ENCODE measurements at places on chromosomes 5 and 9.

GRCh38 chr9:93965830-93966577, 10.8 kb upstream of the BARX1 start:
- DNase-seq, result no peak

DNA sequence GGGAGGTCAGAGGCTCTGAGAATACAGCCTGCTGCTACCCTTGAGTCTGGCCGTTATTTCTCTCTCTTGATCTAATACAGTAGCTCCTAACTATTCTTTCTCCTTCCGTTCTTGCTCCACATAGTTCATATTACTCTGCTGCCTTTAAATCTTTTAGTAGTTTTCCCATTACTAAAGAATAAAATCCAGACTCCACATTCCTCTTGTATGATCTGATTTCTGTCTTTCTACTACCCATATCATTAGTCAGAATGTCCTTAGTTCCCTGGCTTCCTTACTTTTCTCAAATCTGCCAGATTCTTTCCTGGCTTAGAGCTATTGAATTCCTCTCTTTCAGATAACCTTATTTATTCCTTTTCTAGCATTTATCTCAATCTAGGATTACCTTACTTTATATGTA, 40.0 kb downstream of the MARCHF6 start:
- no peak for DNase-seq

- no peak for DNase-seq
Observed at GRCh38 chr9:75939536-75940111, 49.2 kb downstream of the PCSK5 start.

- DNase-seq, result no peak
Observed at GRCh38 chr5:141683596-141684141, 1.6 kb upstream of the ARAP3 start.

- DNase-seq, result no peak
Observed at GRCh38 chr5:76460104-76460503, 57.0 kb downstream of the IQGAP2 start.

GRCh38 chr9:116232424-116233159, 79.0 kb downstream of the PAPPA start:
- DNase-seq, result no peak

- no peak for DNase-seq
Observed at GRCh38 chr5:125778791-125779190, 644.4 kb upstream of the GRAMD2B start.

DNA sequence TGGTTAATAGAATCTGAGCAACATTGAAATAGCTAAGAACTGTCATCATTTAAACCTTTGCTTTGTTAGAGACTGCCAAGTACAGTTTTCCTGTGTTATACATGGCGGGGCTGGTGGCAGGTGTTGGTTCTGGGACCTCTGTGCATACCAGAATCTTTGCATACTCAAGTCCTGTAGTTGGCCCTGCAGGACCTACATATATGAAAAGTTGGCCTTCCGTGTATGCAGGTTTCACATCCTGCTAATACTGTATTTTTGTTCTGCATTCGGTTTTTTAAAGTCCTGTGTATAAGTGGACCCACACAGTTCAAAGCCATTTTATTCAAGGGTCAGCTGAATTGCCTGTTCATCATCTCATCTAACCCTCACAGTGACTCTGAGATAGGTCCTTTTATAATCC, 36.4 kb downstream of the LARP1 start:
- no peak for DNase-seq

GRCh38 chr9:127947841-127948710, 10.4 kb upstream of the DPM2 start:
- DNase-seq, result no peak

GRCh38 chr9:109779711-109780452, at the start of gene PALM2AKAP2:
Gene PALM2AKAP2 (plus strand): TSS chr9:109780198. CDS start chr9:109780489, 291 bp downstream.
- DNase-seq, result peak; percentile 45

DNA sequence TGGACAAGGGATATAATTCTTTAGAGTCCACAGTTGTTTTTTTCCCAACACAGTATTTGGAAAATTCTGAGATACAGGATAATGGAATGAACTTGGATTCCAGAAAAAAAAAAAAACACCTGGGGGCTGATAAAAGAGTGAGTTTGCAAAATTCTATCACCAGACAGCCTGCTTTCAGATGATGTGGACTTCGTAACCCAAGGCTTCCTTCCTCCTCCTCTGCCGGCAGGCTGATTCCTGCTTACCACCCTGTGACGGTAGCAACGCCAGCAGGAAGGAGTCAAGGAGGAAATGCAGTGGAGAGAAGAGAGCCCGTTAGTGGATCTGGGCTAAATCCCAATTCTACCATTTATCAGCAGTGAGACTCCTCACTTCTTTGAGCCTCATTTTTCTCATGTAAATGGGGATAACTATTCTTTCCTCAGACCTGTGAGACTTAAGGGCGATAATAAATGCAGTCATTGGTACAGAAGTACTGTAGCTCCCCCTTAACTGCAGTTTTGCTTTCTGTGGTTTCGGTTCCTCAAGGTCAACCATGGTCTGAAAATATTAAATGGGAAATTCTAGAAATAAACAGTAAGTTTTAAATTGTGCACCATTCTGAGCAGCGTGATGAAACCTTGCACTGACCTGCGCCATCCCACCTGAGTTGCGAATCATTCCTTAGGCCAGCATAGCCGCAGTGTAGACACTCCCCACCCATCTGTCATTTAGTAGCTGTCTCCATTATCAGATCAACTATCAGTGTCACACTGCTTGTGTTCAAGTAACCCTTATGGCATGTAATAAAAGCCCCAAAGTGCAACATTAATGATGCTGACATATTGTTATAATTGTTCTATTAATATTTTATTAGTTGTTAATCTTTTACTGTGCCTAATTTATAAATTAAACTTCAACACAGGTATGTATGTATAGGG, 71.4 kb downstream of the DCP2 start:
- no peak for DNase-seq

DNA sequence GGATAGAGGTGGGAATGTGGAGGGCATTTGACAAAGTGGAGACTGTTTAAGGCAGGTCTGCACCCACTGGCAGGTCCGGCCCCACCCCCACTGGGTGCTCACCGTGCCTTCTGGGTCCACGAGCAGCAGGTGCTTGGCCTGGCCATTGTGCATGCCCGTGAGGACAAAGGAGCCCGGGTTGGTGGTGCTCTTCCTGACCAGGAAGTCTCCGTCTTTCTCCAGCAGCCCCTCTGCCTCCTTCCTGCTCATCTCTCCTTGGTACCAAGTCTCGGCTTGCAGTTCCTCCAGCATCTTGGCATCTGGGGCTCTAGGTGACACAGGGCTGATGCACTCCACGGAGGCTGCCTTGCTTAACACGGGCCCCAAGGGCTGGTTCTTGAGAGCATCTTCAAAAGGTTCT, 46.6 kb downstream of the S1PR3 start:
- no peak for DNase-seq

GRCh38 chr5:67160985-67161384, 35.6 kb downstream of the CD180 start:
- DNase-seq, result no peak

GRCh38 chr5:64502196-64502595, 3.6 kb upstream of the RGS7BP start:
- no peak for DNase-seq

GRCh38 chr9:130426883-130427282, 17.9 kb upstream of the ASS1 start:
- no peak for DNase-seq

- DNase-seq, result no peak
Observed at GRCh38 chr5:7897014-7897600, 28.2 kb downstream of the MTRR start.

DNA sequence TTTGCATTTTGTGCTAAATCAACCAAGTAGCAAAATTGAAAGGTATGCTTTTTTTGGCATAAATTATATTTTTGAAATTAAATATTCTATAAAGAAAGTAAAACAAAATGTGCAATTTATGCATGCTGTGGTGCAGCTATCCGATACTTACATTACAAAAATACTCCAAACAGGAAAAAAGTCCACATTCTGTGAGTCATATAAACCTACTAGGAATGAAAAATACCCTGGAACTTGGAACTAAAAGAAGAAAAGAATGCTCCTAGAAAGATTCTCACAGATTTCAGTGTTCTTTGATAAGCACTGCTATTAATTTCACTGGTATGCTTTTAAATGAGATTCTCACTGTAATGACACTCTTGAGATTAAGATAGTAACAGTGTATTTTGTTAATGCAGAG, 92.6 kb downstream of the OSMR start:
- no peak for DNase-seq

- no peak for DNase-seq
Observed at GRCh38 chr5:93100976-93101375, 480.0 kb downstream of the NR2F1-AS1 start.

DNA sequence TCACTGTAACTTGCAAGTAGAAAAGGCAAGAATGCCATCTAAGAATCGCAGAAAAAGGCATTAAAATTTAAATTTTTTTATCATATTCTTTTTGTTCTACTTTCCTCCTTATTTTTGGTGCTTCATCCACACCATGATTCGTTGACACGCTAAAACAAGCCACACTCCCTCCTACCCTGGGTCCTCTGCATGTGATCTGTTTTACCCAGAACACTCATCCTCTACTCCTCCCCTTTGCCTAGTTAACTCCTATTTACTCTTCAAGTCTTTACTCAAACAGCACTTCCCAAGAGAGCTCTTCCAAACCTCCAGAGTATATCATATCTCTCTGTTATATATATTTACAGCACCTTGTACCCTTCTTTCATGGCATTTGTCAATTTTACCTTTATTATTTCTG, 61.4 kb upstream of the SRP19 start:
- no peak for DNase-seq

DNA sequence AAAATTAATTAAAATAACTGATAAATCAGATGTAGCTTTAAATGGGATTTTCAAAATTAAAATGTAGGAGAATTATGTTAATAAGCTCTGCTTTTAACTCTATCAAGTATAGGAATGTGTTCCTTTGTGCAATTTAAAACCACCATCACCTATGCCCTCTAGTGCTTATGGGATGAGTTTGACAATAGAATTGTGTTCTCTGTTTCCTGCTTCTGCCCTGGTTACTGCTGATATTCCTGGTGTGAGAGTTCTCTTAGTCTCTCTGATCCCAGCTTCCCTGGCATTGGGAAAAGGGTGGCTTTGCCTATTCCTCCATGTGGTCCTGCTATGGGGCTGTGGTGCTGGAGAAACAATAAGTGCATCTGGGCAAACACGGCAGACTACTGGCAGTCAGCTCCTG, 8.1 kb downstream of the LRRTM2 start:
- DNase-seq, result no peak

GRCh38 chr9:120982836-120983235, 56.2 kb upstream of the TRAF1 start:
- no peak for DNase-seq

DNA sequence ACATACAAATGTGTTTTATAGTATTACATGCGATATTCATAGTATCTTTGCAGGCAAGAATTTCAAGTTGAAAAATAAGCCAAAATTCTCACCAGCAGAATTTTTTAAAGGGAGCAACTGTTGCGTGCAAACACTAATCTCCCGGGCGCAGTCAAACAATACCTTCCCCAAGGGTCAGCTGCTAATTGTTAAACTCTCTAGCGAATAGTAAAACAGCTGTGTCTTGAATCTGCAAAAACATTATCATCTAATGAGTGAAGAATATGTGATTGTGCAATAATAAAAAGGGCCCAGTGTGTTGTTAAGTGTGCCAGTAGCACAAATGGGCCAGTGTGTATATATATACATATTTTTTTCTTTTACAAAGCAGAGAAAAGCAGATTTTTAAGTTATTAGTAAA, 131.4 kb downstream of the CCDC192 start:
- DNase-seq, result no peak

DNA sequence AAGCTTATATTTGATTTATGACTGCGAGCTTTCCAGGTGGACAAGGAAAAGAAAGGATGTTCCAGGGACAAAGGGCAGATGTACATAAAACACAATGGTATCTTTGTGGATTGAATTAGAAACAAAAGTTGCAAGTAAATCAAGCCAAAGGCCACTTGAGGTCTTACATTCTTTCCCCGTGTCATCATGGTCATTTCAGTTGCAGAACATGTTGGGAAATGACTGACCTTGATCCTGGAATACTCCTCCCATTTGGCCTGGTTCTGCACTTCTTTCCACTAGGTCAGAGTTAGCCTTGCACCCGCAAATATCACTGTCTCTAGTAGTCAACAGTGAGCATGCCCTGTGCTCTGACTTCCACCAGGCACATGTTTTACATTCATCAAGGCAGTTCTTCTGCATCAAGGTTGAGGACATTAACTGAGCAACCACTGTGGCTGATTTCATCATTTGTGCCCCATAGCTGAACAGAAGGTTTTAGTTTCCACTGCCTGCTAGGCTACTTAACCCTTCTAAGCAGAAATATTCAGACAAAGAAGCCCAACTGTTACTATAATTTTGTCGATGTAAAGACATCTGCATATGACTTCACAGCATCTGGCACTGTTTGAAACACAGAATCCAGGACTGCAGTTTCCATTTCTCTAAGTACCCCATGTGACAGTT, 1161.7 kb upstream of the DMAC1 start:
- peak; percentile 61 for DNase-seq

GRCh38 chr9:95025213-95026147, 292.0 kb downstream of the FANCC start:
- DNase-seq, result peak; percentile 73

- no peak for DNase-seq
Observed at GRCh38 chr9:133419005-133419404, 1.2 kb upstream of the REXO4 start.

- DNase-seq, result no peak
Observed at GRCh38 chr9:95446984-95447383, 69.8 kb downstream of the PTCH1 start.

GRCh38 chr9:135279385-135279784, 191.9 kb downstream of the OLFM1 start:
- no peak for DNase-seq

DNA sequence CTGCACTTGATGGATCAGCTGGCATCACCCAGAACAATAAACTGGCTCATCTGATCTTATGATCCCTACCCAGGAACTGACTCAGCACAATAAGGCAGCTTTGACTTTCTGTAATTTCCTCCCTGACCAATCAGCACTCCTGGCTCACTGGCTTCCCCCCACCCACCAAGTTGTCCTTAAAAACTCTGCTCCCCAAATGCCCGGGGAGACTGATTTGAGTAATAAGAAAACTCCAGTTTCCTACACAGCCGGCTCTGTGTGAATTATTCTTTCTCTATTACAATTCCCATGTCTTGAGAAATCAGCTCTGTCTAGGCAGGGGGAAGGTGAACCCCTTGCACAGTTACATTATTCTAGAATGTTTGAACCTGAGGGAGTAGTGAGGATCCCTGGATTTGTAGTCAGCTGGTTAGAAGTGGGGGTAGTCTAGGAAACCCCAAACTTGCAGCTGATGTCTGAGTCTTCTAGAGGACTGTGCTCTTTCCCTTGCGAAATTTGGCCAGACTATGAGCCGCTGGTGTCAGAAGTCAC, 111.7 kb upstream of the NEK6 start:
- DNase-seq, result no peak

DNA sequence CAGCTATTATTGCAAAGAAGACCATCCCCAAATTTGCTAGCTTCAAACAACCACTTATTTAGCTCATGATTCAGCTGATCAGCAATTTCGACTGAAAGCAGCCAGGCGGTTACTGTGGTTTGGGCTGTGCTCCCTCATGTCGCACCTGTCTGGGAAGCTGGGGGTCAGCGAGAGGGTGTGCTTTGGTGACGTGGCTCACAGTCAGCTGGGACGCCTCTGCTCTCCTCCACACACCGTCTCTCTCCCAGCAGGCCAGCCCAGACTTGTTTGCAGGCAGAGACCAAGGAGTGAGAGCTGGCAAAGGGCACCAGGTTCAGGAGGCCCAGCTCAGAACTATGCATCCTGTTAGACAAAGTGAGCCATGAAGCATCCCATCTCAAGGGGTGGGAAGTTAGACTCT, 140.9 kb downstream of the SYK start:
- DNase-seq, result no peak

- no peak for DNase-seq
Observed at GRCh38 chr5:75200776-75201175, 35.9 kb downstream of the ANKRD31 start.

All from ovary (tissue), 10 donors.